Ovary (tissue), 10 donors: ENCODE measurements at places on chromosomes 5 and 9. TPM values are rescaled to one million over a fixed set of nuclear protein-coding genes. Genes with fewer than 3 reads are reported as not detected.

- H3K27me3 ChIP-seq, result no peaks in the 10 kb centered on the region
- no peak overlapping the region for H3K27ac ChIP-seq
- no peak overlapping the region for H3K4me3 ChIP-seq
- peak; percentile 53 for DNase-seq
Observed at GRCh38 chr9:107612136-107612535, 122.6 kb upstream of the KLF4 start.

- H3K36me3 ChIP-seq, result no peaks in the 10 kb centered on the region
- DNase-seq, result no peak
- no peaks in the 10 kb centered on the region for H3K4me1 ChIP-seq
- no peak overlapping the region for H3K4me3 ChIP-seq
- no peak overlapping the region for H3K27ac ChIP-seq
Observed at GRCh38 chr5:96657068-96657467, 5.1 kb upstream of the CAST start.

DNA sequence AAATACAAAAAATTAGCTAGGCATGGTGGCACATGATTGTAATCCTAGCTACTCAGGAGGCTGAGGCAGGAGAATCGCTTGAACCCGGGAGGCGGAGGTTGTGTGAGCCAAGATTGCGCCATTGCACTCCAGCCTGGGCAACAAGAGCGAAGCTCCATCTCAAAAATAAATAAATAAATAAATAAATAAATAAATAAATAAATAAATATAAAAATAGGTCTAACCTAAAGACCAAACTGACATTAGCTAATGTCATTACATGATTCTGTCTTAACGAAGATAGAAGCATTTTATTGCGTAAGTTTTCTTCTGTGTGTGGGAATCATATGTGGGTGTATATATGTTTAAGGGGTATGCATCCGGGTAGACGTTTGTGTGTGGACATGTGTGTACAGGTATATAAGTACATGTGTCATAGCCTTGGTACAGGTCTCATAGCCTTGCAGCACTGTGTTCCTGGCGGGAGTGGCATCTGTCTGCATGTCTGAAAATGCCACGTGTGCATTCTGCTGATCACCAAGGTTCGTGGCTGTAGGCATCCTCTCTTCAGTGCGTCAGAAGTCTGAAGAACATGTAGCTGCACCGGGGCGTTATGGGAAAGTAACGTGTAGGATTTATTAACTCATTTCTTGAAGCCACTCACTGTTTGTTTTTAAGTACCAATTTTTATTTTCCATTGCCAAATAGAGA is 298.1 kb downstream of the NR3C1 start:
- no peak overlapping the region for H3K4me3 ChIP-seq

DNA sequence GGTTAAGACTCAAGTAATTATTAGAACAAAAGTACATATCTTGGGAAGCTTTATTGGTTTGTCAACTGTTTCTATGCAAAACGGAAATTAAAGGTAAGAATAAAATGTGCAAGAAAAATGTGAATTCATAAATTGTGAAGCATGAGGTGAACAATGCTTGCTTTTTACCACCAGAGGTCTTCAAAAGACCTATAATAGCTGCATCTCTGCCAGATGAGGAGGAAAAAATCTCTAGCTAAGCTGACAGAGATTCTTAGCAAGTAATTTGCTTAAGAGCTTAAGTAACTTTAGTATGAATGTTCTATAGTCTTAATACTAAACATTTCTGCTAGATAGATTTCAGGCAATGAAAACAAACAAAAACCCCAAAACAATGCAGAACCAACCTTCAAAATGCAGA is 54.1 kb downstream of the MRPS30 start:
- no peaks in the 10 kb centered on the region for H3K4me1 ChIP-seq
- H3K4me3 ChIP-seq, result no peak overlapping the region
- no peak overlapping the region for H3K27ac ChIP-seq
- no peak for DNase-seq
- H3K27me3 ChIP-seq, result no peaks in the 10 kb centered on the region

DNA sequence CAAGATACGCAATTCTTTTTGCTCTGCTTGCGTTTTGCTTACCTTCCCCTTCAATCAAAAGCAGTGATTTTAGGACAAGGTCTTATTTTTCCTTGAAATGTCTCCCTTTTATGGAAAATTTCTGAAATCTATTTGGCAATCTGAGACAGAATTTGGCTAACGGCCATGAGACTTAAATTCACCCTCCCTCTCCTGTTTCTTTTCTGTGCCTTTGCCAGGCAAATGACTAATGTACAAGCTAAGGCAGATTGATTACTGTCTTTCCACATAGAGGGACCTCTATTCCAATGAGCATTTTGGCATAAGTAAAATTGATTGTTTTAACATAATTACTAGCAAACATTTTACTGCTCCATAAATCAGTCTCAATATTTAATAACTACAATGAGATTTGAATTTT is 31.7 kb downstream of the FAM81B start:
- H3K4me1 ChIP-seq, result no peaks in the 10 kb centered on the region
- no peak overlapping the region for H3K4me3 ChIP-seq
- no peak for DNase-seq
- no peaks in the 10 kb centered on the region for H3K36me3 ChIP-seq

GRCh38 chr9:68894502-68894901 is 119.4 kb downstream of the PRKACG start:
- H3K27ac ChIP-seq, result no peak overlapping the region
- H3K36me3 ChIP-seq, result no peaks in the 10 kb centered on the region
- no peak for DNase-seq
- H3K27me3 ChIP-seq, result no peaks in the 10 kb centered on the region
- peaks cover 6% of the 10 kb centered on the region for H3K4me1 ChIP-seq

- H3K27me3 ChIP-seq, result no peaks in the 10 kb centered on the region
Observed at GRCh38 chr9:9124616-9125015, 1325.0 kb upstream of the DMAC1 start.

- H3K4me1 ChIP-seq, result peaks cover 3% of the 10 kb centered on the region
- H3K27me3 ChIP-seq, result no peaks in the 10 kb centered on the region
- no peak overlapping the region for H3K27ac ChIP-seq
- no peak for DNase-seq
Observed at GRCh38 chr9:88605512-88606362, 70.8 kb downstream of the NXNL2 start.

DNA sequence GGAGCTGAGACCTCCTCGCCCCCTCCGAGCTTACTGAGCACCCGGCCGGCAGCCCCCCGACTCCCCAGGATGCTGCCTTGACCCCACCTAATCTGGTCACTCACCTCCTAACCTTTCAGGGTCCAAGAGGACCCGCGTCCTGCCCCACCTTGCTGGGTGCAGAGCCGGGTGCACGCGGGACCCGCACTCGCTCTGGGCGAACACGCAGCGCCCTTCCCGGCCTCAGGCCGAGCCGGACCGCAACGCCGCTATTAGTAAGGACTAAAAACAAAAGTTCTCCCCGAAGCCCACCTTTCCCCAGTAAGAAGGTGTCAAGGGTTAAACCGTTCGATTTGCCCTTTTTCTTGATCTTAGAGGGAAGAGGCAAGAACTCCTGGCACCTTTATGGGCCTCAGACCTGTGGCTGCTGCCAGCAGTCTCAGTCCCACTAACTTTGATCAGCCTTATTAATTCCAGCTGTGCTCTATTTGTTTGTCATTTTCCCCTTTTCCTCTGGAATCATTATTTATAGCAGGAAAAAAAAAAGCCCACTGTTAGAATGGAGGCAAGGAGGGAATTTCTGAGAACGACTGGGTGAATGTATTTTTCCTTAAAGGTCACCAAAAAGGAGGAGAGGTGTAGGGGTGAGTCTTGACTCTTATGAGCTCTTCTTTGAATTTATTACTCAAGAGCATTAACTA is 10.5 kb downstream of the IRX2 start:
- H3K27ac ChIP-seq, result no peak overlapping the region
- DNase-seq, result no peak
- no peaks in the 10 kb centered on the region for H3K4me1 ChIP-seq
- no peak overlapping the region for H3K4me3 ChIP-seq

- no peak overlapping the region for H3K27ac ChIP-seq
- no peak overlapping the region for H3K4me3 ChIP-seq
- H3K4me1 ChIP-seq, result no peaks in the 10 kb centered on the region
- DNase-seq, result no peak
Observed at GRCh38 chr5:1053391-1054017, 44.9 kb downstream of the NKD2 start.

The BARX1 gene
- total RNA-seq, result not detected

The SPINK5 gene
- total RNA-seq, result not detected

The XPA gene
- 23.6 TPM for total RNA-seq

The FAM78A gene
- total RNA-seq, result 0.69 TPM
